ENCODE measurements at places on chromosomes 7 and 10.

- DNase-seq: no peak
Measured at GRCh38 chr10:33570495-33570894, 236.0 kb upstream of the NRP1 start.

DNA sequence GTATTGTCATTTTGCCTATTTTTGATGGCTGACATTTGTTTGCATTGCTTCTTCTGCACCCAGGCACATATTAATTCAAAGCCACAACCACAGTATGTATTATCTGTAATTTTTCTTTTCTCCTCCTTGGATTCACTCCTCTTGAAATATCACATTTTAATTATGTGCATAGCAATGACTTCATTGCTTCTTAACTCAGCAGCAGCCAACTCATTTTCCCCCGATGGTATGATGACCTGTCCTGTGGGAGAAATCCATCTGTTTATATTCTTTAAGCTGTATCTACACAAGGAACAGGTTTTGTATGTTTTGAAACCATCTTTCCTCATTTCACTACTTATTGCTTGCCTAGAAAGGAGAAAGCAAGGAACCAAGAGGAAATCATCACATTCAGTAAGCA lies 588.8 kb downstream of the INHBA start:
- DNase-seq: no peak

DNA sequence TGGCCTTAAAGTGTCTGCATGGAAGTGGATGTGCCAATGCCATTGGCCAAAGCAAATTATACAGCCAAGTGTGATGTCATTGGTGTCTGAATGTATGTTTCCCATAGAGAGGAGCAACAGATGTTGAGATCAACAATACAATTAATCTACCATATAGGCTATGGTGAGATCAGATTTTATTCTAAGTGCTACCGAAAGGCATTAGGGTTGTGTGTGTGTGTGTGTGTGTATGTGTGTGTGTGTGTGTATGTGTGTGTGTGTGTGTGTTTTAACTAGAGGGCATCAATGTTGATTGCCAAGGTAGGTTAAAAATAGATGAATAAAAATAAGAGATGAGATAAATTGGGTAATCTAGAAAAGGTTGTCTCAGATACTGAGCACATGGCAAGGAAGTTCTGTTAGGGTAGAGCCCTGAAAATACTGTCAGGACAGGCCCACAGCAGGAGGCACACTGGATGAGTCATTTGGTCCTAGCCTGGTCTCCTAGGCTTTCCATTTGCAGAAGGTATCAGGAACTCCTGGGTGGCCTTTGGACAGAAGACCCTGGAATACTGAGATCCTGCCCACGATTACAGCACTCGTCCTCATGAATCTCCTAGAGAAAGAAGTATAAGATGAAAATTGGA lies 446.0 kb upstream of the PODXL start:
- DNase-seq: no peak

DNA sequence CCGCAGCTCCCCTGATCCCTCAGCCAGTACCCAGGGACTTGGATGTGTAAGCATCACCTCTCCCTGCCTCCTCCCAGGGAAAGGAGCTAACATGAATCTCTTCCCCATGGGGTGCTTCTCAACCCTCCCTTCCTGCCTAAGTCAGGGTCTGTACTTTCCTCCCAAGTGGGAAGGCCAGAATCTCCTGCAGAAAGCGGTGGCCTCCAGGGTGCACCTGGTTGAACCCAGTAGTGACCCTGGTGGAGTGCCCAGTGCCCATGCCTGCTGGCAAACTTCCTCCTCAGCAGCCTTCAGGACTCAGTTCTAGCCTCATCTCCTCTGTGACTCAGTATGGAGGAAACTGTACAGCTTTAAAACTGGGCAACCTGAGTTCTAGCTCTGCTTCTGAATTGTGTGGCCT lies 2.8 kb upstream of the LOXL4 start:
- DNase-seq: no peak

Data from WERI-Rb-1 (cell line).